NCI-H2029 treated with DMSO at 0.1 percent for 48 hours (cell line): ENCODE measurements at places on chromosomes 1 and 21.

GRCh38 chr21:36949171-36950141, 17.0 kb downstream of the HLCS start:
- DNase-seq = no peak

GRCh38 chr1:67749263-67749843, 64.4 kb downstream of the GADD45A start:
- no peak for DNase-seq

DNA sequence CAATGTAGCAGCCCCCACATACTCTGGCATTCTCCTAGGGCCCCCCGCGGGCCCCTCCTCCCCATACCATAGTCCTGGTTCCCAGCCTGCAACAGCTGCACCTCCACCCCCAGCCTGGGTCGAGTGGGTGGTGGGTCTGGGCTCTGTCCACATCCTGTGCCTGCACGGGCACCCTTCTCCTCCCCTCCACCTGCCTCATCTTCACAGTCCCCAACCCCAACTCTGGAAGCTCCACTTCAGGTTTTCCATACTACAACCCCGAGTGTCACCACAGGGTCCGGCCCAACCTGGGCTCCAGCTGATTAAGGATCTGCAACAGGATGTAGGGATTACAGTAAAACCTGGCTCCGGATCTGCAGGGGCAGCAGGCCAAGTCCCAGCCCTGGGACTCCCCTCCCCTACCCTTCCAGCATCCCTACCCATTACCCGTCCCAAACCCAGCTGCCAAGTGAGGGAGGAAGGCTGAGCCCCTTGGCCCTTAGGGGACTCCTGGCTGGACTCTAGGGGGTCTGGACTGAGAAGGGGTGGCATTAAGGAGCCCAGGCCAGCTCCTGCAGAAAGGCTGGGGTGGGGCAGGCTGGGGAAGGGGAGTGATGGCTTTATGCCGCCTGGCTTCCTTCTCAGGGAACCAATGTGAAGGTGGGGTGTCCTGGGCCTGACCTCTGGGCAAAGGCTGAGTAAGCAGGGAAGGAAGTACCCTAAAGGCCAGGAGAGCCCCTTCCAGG, 116.8 kb downstream of the CASZ1 start:
- peak; percentile 21 for DNase-seq

DNA sequence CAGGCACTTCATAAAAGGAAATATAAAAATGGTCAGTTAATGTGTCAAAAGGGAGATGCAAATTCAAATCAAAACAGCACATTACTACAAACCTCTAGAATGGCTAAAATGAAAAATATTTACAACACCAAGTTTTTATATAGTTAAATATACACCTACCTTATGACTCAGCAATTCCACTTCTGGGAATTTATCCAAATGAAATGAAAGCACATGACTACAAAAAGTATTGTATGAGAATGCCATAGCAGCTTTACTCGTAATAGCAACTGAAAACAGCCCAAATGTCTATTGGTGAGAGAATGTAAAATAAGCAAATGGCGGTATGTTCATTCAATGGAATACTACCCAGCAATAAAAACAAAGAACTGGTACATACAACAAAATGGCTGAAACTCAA, 175.8 kb upstream of the SPAG17 start:
- DNase-seq = no peak

- no peak for DNase-seq
These were observed 15.9 kb upstream of the ZBTB21 start for GRCh38 chr21:42026082-42026435.

DNA sequence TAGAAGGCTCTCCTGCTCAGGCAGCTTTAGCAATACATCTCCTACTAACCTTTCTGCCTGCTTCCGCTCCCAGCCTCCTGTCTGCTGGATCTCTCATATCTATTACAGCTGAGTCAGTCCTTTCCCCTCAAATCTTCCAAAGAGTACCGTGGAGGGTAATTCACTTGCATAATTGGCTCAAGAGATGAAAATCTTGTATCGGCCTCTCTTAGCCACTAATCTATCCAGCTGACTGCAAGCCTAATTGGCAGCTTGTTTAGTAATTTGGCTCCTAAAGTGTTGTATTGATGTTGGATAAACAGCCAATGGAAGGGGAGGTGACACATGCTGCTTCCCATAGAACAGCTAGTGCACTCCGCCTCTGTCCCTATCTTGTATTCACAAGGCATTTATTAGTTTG, 195.7 kb downstream of the GPATCH2 start:
- no peak for DNase-seq

- no peak for DNase-seq
These were observed 52.0 kb downstream of the SLX9 start for GRCh38 chr21:44991538-44992483.

DNA sequence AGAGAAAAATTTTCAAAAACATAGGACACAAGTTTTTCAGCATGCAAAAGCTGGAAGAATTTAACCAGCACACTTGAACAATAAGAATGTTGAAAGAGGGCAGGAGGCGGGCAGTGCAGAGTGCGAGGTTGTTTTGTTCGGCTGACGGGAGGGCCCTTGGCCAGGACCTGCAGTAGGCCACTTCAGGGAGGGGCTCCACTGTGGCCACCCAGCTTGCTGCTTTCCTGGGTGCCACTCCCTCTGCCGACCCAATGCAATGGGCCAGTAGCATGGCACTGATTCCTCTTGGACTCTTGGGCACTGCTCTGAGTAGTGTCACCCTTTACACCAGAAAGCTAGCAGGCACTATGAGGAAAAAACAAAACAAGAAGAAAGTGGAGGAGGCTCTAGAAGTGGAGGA, 92.9 kb downstream of the SNRPE start:
- no peak for DNase-seq

- DNase-seq = no peak
These were observed 134.4 kb downstream of the LEPR start for GRCh38 chr1:65554829-65555228.

DNA sequence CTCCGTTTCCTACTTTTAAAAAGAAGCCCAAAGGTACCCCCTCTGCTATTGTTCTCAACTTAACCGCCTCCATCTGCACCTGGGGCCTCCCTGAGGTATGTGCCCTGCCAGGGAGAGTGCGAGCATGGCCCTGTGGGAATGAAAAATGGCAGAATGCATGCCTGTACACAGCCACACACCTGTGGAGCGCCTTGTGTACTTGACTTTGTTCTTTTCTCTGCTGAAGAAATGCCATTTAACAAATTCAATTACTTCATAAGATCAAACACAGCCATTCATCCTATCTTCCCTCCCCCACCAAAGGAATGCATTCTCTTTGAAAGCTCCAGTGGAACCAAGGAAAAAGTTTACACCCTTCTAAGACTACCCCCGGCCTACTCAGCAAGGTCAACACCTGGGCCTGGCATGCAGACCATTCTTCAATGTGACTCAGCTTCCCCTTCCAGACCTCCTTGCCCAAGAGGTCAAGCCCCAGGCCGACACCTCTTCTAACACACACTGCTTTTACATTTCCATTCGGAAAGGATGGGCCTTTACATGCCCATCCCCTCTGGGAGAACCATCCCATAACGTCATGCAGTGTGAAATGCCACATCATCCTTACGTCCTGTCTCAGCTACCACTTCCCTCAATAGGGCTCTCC, 123.7 kb downstream of the SMYD2 start:
- DNase-seq = no peak

GRCh38 chr1:89844241-89844807, 23.5 kb downstream of the LRRC8D start:
- no peak for DNase-seq

DNA sequence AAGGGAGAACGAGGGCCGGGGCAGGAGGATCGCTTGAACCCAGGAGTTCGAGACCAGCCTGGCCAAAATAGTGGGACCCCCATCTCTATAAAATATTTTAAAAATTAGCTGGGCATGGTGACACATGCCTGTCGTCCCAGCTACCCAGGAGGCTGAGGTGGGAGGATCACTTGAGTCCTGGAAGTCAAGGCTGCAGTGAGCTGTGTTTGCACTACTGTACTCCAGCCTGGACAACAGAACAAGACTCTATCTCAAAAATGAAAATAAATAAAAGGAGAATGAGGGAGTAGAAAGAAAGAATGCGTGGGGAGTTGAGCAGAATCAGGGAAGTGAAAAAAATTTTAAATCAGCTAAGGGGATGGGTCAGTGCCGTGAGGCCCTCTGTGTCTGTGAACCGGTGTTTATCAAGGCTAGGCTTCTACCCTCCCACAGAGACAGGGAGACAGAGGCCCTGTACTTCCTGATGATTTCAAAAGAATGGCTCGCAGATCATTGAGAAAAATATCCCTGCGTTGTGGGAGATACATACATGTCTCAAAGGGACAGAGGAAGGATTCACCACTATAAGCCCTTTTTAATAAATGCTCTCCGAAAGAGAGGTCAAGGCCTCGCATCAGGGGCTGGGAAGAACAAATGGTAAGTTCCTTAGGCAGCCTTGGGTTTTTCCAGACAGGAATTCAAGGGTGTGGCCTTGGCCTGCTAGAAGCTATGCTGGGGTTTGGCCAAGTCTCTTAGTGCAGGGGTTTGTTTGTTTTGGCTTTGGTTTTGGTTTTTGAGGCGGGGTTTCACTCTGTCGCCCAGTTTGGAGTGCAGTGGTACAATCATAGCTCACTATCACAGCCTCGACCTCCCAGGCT, 20.7 kb downstream of the IL10RB start:
- DNase-seq = peak; percentile 89

DNA sequence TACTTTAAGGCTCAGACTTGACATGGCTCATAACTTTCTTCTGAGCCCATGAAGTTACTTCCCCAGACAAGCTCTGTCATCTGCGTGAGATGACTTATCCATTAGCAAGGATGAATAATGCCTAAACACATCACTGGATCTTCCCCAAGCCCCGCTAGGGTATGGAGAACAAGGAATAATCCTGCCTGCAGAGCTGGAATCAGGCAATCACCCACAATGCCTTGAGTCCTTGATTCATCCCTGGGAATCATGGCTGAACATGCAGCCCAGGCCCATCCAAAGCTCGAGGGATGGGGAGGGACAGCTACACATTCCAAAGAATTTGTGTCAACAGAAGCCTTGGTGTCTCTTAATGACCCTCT, 131.7 kb downstream of the PSMG1 start:
- no peak for DNase-seq

GRCh38 chr1:183638649-183639387, 3.2 kb upstream of the ARPC5 start:
- DNase-seq = no peak

GRCh38 chr1:248596615-248597014, 885 bp downstream of the OR2T10 start:
- DNase-seq = no peak

- no peak for DNase-seq
These were observed 115.0 kb downstream of the TGFB2 start for GRCh38 chr1:218459878-218460711.

DNA sequence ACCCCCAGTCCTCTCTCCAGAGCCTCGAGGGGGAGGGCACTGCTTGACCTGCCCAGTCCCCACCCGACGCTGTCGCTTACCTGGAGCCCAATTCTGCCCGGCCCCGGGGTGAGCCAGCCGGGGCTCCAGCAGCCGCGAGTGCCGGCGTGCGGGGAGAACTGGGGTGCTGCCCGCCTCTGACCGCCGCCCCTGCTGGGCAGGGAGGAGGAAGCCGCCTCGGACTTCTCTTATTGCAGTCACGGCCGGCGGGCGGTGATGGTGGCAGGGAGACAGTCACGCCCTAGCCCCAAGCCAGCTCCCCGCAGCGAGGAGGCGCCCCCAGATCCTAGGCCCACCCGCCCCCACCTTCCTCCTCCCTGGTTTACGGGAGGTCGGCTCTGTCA, at the start of gene FGR:
Gene FGR, minus strand, starts transcription at position 201 of the 383 bp plus-strand sequence. CDS start 11,269 bp downstream, outside the sequence.
- DNase-seq = no peak

DNA sequence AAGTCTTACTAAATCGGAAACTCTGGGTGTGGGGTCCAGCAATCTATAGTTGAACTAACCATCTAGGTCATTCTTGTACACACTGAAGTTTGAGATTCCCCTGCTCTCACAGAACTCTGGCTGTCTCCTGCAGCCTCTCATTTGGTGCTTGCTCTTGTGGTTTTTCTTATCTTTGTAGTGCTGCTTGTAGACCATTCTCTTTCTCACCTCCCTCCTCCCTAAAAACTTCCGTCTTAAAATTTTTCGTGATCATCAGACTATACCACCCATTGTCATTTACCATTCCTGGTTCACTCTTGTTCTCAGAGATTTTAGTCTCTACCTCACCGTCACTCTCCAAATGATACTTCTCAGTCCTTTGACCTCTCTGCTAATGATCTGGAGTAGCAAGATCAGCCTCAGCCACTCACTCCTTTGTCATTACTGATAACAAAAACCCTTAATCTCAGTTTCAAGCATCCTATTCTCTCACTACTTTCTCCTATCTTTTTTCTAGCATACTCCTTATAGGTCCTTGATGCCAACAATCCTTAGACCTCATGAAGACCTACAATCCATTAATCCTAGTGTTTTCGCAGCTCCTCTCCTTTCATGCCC, 13.0 kb upstream of the EPHX4 start:
- no peak for DNase-seq

DNA sequence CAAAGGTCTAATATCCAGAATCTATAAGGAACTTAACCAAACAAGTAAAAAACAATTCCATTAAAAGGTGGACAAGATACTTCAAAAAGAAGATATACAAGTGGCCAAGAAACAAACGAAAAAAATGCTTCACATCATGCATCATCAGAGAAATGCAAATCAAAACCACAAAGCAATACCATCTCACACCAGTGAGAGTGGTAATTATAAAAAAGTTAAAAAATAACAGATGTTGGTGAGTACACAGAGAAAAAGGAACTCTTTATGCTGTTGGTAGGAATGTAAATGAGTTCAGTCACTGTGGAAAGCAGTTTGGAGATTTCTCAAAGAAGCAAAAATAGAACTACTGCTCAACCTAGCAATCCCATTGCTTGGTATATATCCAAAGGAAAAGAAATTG, 218.6 kb downstream of the SLC44A5 start:
- DNase-seq = no peak

DNA sequence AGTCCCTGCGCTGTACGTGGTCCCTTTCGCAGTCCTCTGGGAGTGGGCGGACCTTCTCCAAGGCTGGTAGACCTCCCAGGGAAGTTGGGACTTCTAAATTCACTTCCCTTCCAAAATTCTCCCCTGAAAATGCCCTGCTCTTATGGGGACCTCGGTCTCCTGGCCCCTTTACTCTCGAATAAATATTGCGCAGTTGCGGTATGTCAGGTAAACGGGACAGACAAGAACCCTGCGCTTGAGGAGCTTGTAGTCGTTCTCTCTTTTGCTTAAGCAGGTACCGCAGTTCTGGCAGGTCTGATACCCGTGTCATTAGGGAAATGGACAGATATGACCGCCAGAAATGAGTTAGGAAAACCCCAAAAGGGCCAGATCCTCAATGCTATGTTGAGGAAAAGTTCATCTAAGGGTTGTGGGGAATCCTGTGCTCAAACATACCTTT, 561 bp downstream of the KIF2C start:
- DNase-seq = no peak

- no peak for DNase-seq
These were observed 78.0 kb downstream of the CDC14A start for GRCh38 chr1:100430325-100430756.
